ENCODE measurements at places on chromosomes 5 and 9.

- ATAC-seq: no peak
Measured at GRCh38 chr9:116208417-116209232, 55.0 kb downstream of the PAPPA start.

- ATAC-seq: no peak
Measured at GRCh38 chr9:71774920-71775319, 6.6 kb upstream of the CEMIP2 start.

DNA sequence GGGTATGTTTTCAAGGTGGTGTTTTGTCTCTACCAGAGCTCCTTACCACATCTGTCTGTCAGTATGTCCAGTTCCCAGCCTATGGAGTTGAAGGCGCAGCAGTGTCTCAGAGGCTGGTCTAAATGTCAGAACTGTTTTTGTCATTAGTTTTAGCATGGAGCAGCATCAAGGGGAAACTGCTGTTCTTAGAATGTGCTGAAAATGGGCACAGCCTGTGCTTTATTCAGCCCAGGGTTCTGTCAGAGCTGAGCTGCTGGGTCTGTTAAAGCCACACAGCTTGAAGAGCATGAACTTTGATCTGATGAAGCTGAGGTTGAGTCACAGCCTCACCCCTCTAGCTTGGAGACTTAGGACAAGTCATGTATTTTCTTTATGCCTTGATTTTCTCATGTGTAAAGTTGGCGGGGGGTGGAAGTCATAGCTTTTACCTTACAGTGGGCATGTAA is 71.9 kb downstream of the RALGPS1 start:
- ATAC-seq: no peak

- no peak for ATAC-seq
Measured at GRCh38 chr9:108468364-108468763, 387.4 kb downstream of the ACTL7B start.

GRCh38 chr9:136901516-136902258 is 15.4 kb downstream of the TRAF2 start:
- peak; percentile 86 for ATAC-seq
